ENCODE measurements at places on chromosomes 2 and 18.

- no peak for DNase-seq
Measured at GRCh38 chr2:111694700-111695101, 189.3 kb downstream of the ANAPC1 start.

- no peak for DNase-seq
Measured at GRCh38 chr2:176471949-176472348, 202.7 kb downstream of the MTX2 start.

DNA sequence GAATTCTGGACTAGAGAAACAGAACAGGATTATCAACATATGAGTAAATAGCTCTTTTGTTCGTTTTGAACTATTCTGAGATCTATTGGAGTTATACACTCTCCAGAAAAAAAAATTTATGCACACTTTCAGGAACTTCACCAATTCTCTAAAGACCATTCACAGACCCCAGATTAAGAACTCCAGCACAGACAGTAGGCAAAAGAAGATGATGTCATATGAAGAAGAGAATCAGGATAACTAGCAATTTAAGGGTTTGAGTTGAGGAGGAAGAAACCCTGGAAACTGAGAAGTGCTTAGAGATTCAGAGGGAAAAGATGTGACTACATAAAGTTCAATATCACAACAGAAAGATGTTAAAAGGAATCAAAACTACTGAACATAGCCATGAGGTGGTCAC lies 69.9 kb downstream of the SIGLEC15 start:
- no peak for DNase-seq

- no peak for DNase-seq
Measured at GRCh38 chr2:170243898-170244297, 66.0 kb downstream of the MYO3B start.

DNA sequence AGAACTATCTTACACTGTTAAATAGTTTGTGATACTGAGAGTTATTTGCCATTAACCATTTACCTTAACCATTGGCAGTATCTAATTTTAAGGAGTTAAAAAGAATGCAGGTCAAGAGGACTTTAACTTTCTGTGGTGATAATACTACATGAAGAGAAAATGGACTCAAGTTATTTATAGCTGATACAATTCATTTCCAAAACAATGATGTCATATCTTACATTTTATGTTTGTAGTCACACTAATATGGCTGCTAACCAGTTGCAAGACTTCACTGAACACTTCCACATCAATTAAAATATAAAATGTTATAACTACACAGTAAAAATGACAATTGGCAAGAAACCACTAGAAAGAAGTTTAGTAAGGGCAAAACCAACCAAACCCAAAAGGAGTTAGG lies 77.7 kb downstream of the CDH2 start:
- DNase-seq: no peak

GRCh38 chr18:48922801-48923730 lies 27.7 kb downstream of the SMAD7 start:
- DNase-seq: no peak

DNA sequence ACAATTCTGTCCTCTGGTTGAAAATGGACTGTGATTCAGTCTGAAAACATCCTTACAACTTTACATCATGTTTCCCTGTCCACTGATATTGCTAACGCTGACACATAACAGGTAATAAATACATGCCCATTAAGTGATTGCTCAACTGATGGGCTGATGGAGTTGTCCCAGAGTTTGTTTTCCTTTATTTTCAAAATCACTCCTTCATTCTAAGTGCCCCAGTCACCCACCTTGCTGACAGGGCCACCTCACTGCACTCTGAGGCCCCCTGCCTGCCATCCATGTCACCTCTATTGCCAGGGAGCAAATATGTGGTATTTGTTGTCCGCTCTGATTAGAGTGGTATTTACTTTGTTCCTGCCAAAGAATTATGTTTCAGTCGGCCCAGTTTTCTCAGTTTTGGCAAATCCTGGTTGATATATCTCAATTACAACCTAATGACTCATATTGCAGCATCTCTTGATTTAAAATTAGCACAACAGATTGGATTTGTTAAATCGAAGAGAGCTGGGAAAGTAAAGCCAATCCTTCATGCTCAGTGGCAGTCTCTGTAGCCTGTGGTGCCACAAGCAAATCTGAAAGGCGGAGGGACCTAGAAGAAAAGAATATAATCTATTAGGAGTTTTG lies 105.1 kb downstream of the RDH14 start:
- no peak for DNase-seq

DNA sequence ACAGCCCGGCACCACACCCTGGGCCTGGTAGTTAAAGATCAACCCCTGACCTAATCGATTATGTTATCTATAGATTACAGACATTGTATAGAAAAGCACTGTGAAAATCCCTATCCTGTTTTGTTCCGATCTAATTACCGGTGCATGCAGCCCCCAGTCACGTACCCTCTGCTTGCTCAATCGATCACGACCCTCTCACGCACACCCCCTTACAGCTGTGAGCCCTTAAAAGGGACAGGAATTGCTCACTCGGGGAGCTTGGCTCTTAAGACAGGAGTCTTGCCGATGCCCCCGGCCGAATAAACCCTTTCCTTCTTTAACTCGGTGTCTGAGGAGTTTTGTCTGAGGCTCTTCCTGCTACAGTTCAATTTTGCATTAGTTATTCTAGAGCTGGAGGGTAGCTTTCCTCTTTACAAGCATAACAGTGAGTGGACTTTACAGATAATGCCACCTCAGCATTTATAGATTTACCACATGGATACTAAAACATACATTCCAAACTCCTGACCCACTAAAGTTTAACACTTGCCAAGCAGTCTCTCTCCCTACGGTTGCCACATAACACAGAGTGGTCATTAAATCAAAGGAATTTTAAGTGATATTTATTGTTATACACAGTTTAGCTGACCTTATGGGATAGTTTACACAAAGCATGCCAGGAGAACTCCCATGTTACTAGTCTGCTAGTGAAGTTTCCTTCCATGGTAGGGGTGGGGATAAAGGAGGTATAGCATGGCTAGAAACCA lies 101.0 kb downstream of the EVA1A start:
- no peak for DNase-seq

GRCh38 chr2:39385172-39385571 lies 51.9 kb downstream of the MAP4K3 start:
- no peak for DNase-seq

DNA sequence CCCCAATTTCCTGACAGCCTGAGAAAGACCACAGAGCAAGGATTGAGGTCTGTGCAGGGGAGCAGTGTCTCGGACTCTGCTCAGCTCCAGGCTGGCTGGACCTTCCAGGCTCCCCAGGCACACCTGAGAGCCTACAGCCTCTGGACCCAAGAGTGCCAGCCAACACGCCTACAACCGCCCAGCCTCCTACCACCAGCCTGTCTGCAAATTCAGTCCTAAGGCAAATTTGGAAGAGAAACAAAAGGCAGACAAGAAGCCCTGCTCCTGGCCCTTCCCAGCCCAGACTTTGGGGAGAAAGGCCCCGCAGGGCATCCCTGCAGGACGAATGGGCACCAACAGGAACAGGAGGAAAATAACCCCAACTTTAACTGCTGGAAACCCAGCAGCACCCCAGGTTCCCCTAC lies 1.9 kb downstream of the HS6ST1 start:
- no peak for DNase-seq

DNA sequence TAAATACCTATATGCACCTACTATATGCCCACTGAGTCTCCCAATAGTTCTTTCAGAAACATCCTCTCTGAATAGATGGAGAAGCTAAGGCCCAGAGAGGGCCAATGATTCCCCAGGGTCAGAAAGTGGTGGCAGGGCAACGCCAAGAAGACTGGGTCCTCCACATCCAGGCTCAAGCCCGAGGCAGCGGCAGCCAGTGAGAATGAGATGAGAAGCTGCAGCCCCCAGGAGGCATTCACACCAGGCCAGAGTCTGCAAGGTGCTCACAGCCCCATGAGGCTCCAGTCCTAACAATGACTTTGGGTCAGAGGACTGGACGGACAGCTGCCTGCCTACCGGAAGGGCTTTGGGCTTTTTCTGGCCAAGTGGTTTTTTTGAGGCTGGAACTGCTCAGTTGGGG lies 3.5 kb downstream of the TEX261 start:
- no peak for DNase-seq

DNA sequence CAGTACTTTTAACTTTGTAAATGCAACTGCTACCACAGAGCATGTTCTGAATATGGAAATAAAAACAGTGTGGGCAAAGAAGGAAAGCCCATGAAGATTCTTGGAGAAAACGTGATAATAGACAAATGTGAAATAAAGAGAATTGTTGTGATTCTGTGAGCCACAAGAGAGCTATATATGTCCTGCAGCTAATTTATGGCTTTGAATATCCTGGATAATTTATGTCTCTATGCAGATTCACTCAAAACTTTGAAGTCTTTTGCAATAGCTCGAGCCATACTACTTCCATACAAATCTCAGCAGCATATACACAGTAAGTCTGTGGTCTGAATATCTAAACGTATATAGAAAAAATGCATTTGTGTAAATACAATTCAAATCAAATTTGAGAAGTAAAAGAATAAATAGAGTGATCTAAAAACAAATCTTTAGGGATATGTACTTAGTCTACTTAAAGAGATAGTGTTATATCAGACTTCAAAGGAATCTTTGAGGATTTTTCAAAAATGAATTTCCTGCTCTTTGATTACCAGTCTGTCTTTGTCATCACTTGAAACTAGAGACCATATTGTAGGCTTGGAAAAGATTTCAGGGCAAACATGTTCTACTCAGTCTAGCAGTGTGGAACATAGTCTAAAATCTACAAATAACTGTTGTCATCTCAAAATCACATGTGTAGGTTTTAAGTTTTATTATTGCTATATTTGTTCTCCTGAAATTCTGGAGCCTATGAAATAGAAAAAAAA lies 107.1 kb downstream of the CSRNP3 start:
- DNase-seq: no peak

- DNase-seq: peak; percentile 57
Measured at GRCh38 chr18:23498877-23499276, 4.4 kb upstream of the RMC1 start.

GRCh38 chr2:84876369-84876768 lies 4.5 kb downstream of the TRABD2A start:
- no peak for DNase-seq

GRCh38 chr2:3041246-3041645 lies 336.4 kb downstream of the EIPR1 start:
- DNase-seq: no peak

DNA sequence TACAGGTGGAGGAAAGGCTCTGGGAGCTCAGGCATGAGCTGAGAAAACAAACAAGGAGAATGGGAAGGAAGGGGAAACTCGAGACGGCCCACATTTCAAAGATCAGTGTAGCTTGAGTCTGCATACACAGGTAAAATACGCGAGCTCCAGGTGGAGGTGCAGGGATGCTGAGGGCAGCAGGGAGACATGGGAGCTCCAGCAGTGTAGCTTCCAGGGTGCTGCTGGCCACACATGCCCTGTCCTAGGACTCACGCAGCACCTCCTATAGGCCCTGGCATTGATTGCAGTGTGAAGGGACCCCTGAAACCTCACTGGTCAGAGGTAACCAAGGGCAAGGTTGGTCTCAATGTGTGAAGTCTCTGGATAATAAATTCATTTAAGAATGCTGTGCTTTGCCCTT lies 362.8 kb upstream of the HS6ST1 start:
- no peak for DNase-seq

DNA sequence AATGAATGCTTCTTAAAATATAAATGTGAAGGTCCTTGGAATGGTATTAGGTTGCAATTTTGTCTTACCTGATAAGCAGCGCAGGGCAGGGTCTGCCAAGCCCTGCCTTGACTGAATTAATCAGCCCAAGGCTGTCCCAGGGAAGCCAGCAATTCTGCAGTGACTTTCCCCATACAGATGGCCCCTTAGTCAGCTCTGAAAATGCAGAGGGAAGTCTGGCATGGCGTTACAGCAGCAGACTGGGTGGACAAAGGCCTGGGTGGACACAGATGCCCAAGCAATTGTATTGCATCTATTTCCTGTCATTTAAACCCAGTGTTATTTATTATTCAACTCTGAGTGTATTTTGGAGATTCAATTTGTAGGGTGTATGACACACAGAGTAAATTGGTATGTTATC lies 56.6 kb upstream of the NOL4 start:
- DNase-seq: no peak

- no peak for DNase-seq
Measured at GRCh38 chr2:113834051-113834730, 55.7 kb upstream of the ACTR3 start.

- no peak for DNase-seq
Measured at GRCh38 chr2:675982-676646, 1.1 kb downstream of the TMEM18 start.

DNA sequence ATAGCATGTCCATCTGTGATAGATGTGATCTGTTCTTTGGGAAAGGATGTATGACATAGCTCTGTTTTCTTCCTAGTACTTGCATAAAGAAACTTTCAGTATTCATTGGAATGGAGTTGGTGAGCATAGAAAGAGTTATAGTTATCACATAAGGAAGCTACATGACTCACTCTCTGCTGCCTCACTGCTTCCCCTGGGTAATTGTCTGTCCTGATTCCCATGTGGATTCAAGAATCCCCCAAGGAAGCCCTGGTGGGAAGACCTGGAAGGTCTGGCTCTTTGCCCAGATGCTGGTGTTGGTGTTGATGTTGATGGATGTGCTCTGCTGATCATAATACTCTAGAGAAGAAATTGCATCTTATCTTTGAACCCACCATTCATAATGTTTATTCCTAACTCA lies 60.6 kb downstream of the PTPN4 start:
- DNase-seq: no peak

DNA sequence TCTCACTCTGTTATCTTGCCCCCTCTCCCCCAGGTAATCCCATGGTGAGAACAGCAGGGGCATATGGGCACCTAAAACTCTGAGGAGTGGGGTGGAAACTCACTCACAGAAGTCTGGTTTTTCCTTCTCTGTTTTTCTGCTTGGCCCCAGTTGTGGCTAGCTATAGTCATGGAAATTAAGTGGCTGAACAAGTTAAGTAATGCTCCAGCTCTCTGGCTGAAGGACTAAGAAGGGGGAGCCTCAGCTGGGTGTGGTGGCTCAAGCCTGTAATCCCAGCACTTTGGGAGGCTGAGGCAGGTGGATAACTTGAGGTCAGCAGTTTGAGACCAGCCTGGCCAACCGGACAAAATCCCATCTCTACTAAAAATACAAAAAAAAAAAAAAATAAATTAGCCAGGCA lies 261.0 kb downstream of the TPGS2 start:
- DNase-seq: no peak

GRCh38 chr2:156430980-156431358 lies 5.2 kb upstream of the GPD2 start:
- DNase-seq: no peak

- no peak for DNase-seq
Measured at GRCh38 chr2:99971326-99971900, 171.0 kb downstream of the AFF3 start.

GRCh38 chr2:200693836-200694470 lies 108.1 kb downstream of the AOX1 start:
- no peak for DNase-seq

DNA sequence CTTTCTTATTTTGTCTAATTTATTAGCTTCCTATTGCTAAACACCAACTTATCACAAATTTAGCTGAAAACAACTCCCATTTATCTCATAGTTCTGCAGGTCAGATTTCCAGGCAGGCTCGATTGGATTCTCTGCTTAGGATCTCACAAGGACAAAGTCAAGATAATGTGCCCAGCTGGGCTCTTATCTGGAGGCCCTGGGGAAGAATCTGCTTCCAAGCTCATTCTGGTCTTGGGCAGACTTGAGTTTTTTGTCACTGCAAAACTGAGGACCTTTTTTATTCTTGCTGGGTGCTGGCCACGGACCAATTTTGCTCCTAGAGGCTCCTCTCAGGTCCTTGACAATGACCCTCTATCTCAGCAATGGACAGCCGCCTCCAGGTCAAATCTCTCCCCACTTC lies 215.5 kb downstream of the TRIB2 start:
- DNase-seq: no peak
